Endothelial cell (in vitro differentiated cells): ENCODE measurements at places on chromosomes 1 and 21. TPM values are rescaled to one million over a fixed set of nuclear protein-coding genes. Genes with fewer than 3 reads are reported as not detected.

The OR2T10 gene
- total RNA-seq = not detected

The COL11A1 gene
- total RNA-seq = 9.2 TPM

The CR1L gene
- 48.0 TPM for total RNA-seq

The RNPEP gene
- total RNA-seq = 70.1 TPM

The ELAPOR1 gene
- 0.26 TPM for total RNA-seq

The S100A14 gene
- total RNA-seq = not detected

The ALG14 gene
- total RNA-seq = 2.2 TPM

The FAM151A gene
- not detected for total RNA-seq

The PHF13 gene
- 21.6 TPM for total RNA-seq

The PKN2 gene
- total RNA-seq = 51.0 TPM

The TDRD5 gene
- not detected for total RNA-seq

The USH2A gene
- not detected for total RNA-seq

The MTF2 gene
- total RNA-seq = 73.5 TPM

The HSF2BP gene
- total RNA-seq = 2.3 TPM

The MYCL gene
- 20.1 TPM for total RNA-seq

The VWA1 gene
- total RNA-seq = 34.2 TPM

The GBP7 gene
- 0.69 TPM for total RNA-seq

The C4BPA gene
- total RNA-seq = not detected
